LHCN-M2 (cell line): ENCODE measurements at places on chromosomes 1 and 21. TPM values are rescaled to one million over a fixed set of nuclear protein-coding genes. Genes with fewer than 3 reads are reported as not detected.

- DNase-seq, result peak; percentile 77
These were observed 701 bp downstream of the CEP170 start for GRCh38 chr1:243254233-243254926.

- DNase-seq, result peak; percentile 51
These were observed 45.1 kb upstream of the GUCA2A start for GRCh38 chr1:42209526-42210251.

DNA sequence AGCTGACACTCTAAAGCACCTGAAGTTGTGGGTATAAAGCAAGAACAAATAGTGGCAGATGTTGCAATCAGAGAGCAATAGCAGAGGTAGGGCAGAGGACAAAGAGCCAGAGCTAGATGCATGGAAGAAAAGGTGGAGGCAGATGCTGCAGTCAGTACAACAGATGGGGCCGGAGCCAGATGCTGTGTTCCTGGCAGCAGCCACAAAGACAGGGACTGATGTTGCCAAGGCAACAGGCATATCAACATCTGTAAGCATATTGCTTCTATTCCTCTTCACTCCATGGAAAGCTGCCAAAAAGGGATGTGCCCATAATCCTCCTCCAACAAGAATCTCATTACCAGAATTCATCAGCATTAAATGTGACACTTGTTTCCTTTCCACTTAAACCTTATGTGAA lies 108.0 kb downstream of the TNNI3K start:
- DNase-seq, result no peak

DNA sequence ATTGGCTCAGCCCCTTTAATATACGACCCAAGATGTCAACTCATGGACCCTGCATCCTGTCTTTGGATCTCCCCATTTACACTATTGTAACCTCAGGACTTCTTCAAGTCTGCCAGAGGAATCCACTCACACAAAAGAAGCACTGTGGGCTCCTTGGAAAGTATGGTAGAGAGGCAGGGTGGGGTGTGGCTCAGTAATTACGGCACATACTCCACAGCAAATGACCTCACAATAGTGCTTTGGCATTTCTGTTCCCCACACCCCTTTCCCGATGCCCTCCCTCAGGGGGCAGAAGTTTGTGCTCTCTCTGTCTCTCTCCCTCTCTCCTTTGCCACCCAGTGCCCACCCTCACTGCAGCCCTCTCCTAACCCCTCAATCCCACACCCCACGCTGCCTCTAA lies 27.8 kb upstream of the IFNAR2 start:
- no peak for DNase-seq

- no peak for DNase-seq
These were observed 23.7 kb upstream of the DISP1 start for GRCh38 chr1:222791006-222791710.

- no peak for DNase-seq
These were observed 123.9 kb downstream of the LHX4 start for GRCh38 chr1:180353945-180354344.

GRCh38 chr1:53250325-53250724 lies 12.0 kb upstream of the MAGOH start:
- no peak for DNase-seq

GRCh38 chr1:227929751-227930472 lies 17.8 kb downstream of the WNT9A start:
- no peak for DNase-seq

GRCh38 chr1:87179851-87180519 lies 148.7 kb upstream of the LMO4 start:
- no peak for DNase-seq

DNA sequence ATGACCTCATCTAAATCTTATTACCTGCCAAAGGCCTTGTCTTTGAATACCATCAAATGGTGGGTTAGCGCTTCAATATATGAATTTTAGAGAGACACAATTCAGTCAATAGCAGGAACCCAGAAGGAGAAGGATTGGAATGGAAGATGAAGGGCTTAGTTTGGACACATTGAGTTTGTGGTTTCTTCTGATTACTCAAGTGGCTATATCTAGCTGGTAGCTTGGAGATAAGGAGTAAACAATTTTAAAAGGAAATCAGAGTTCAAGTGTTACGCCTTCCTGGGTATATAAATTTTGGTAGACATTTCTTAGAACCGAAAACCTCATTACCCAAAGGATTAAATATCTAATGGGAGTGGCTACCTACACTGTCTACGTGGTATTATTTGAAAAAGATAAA lies 80.2 kb downstream of the RGS2 start:
- no peak for DNase-seq

- peak; percentile 78 for DNase-seq
These were observed 1.4 kb downstream of the B3GALNT2 start for GRCh38 chr1:235502601-235503402.

DNA sequence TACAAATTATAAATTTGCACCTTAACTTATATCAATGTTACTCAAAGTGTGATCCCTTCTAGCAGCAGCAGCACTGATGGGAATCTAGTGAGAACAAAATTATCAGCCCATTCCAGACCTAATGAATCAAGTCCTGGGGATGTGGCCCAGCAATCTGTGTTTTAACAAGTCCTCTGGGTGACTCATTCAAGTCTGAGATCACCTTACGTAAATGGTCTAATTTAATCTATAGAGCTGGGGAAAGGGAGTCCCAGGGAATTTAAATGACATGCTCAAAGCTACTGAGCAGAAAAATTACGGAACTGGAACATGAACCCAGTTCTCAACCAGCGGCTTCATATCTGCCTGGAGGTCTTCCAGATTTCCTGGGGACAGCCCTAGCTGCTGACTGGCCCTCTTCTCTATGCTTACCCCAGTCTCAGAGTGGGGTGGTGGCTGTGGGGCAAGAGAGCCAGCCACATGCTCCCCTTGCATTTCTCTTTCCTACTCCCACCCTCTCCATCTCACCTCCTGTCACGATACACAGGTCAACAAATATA lies 220.0 kb downstream of the TM2D1 start:
- no peak for DNase-seq

- peak; percentile 40 for DNase-seq
These were observed 111.7 kb upstream of the KCNJ6 start for GRCh38 chr21:38027901-38028498.

GRCh38 chr1:233390842-233391737 lies 63.6 kb downstream of the MAP3K21 start:
- DNase-seq, result no peak

DNA sequence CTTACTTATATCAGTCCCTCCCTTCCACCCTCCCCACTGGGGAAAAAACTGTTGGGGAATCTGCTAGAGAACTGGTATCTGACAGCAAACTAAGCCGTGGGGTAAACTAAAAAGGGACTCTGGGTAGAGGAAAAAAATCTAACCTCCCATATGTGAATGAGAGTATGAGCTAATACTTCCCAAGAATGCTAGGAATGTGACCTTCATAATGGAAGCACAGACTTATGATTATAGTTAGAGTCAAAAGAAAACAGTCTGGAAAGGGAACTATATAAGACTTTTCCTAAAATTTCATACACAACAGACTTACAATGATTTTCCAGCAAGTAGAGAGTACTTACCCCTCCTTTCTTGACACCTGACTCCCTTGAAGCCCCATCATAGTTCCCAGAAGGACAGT lies 23.0 kb upstream of the RBBP5 start:
- DNase-seq, result peak; percentile 47

DNA sequence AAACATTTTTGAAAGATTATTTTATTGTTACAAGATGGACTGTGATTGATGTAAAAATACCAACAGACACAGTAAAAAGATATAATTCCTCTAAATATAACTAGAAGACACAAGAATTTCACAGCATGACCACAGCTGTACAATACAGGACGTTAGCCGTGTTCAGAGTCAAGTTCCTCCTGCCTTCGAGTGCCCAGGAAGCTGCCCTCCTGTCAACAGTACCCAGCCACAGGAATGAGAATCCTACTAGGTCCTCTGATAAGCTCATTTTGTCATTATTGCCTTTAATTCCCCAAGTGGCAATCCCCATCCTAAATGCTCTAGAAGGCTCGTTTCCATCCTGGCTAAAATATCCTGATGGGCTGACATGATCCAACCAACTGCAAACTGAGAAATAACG lies 16.4 kb upstream of the CAPN2 start:
- DNase-seq, result no peak

GRCh38 chr1:53498555-53499131 lies 39.4 kb downstream of the DMRTB1 start:
- peak; percentile 26 for DNase-seq

- no peak for DNase-seq
These were observed 51.3 kb downstream of the KCND3 start for GRCh38 chr1:111938123-111938522.

- no peak for DNase-seq
These were observed 476.5 kb upstream of the VAMP3 start for GRCh38 chr1:7294636-7295035.

DNA sequence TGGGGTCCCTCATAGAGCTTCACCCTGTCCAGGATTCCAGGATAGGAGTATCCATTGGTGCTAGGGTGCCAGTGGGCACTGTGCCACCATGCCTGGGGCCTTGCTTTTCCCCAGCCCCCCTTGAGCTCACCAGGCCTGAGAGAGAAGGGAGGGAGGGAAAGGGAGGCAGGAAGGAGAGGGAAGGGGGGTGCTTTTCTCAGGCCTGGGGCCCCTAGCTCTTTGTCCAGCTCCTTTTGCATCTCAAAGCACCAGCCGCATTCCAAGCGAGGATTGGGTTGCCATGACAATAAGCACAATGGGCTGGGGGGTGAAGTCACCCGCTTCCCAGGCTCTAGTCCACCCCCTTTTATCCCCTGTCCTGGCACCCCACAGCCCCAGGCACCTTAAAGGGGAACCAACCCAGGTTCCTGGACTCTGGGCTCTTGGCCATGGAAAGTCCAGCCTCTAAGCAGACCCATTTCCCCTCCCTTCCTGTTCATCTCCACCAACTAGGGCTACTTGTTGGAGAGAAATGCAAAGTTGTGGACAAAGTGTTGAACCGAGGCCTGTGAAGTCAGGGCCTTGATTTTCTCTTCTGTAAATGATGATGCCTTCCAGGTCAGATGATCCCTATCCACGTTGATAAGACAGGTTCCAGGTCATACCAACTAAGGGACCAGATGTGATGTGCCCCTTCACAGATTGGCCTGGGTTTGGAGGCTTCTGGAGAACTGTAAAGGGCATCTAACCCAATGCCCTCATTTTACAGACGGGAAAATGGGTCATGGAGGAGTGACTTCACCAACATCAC lies 11.4 kb downstream of the THBS3 start:
- DNase-seq, result no peak

DNA sequence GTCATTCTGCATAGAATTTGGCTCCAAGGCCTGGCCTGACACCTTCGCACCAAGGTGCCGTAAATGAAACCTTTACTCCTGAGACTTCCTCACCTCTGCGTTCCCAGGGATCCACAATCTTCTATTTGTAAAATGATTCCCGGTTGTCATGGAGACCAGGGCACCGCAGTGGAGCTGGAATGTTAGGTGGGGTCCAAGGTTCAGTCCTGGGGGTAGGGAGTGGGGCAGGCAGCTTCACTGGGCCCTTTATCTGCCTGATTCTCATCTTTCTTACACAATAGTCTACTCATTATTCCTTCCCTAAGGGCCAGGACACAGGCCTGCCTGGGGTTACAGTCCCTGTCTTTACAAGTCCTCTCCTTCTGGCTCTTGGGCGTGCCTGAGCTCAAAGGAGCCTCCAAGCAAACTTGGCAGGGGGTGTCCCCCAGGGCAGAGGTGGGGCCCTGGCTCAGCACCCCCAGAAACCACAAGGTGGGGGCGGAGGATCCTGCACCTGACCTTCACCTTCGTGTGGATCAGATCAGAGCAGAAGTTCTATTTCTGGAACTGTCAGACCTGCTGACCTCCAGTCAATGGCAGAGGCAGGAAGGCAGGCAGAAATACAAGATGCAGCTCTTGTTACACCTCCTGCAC lies 51.1 kb downstream of the RIPK4 start:
- DNase-seq, result no peak

GRCh38 chr1:64515427-64515826 lies 45.5 kb downstream of the CACHD1 start:
- DNase-seq, result no peak

DNA sequence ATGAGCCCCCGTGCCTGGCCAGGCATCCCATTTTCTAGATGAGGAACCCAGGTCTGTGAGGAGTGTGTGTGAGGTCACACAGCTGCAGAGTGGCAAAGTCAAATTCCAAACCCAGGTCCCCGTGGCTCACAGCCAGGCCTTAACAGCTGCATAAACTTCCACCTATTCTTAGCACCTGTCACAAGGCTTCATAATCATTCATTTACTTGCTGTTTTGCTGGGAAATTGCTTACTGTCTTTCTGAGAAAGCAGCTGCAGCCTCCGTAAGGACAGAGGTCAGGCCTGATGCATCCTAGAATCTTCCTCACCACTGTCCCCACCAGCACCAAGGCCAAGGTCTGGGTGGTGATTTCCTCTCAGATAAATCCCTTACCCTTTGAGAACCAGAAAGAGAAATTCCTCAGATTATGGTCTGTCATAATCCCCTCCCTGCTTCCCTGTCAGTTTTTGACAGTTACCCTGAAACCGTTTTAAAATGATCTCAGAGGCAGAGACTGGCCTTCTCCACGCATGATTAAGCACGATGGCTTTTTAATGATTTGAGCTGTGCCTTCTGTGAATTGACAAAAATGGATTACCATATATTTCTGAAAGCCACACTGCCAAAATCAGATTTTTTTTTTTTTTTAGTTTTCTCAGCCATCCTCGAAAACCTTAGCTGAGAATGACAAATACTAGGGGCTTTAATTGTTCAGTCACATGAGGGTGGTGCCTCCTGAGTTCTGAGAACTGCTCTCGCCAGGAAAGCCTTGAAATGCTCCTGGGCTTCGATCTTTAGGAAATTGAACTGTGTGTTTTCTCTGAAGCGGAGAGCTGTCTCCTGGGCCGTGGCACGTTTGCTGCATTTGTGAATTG lies 70.0 kb upstream of the SELENON start:
- DNase-seq, result peak; percentile 99

DNA sequence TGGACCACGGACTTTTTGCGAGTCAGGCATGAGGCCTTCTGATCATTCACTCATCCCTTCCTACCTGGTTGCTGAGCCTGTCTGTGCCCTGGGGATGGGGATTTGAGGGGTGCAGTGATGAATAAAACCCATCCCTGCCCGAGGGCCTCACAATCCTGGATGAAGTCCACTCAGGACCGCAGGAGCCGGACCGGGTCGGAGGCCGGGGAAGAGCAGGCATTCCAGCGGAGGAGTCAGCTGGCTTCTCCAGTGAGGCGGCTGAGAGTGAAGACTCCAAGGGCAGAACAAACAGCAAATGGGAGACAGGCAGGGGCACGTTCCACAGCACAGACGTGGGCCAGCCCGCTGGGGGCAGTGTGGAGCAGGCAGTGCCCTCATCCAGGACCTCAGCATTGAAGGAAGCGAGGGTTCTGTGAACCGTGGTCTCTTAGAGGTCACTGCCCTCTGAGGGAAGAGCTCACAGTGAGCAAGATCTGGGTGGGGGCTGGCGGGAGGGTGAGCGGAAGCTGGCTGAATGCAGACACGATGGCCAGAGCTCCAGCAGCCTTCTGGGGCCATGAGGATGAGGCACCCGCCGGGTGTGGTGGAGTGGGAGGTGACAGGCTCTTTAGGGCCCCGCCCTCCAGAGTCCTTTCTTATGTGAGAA lies 10.9 kb upstream of the LRRC3 start:
- DNase-seq, result no peak

GRCh38 chr1:243716906-243717305 lies 133.1 kb downstream of the AKT3 start:
- no peak for DNase-seq

KCNQ4 gene
- 0.06 and 0.63 TPM in 2 replicates for total RNA-seq

BMP8B gene
- 0.58 and 1.2 TPM in 2 replicates for total RNA-seq

TNFRSF9 gene
- total RNA-seq, result 0.06 TPM in 1 of 2 replicates, not detected in the other

KCNE2 gene
- not detected in 2 replicates for total RNA-seq

HMGN2 gene
- 653 and 722 TPM in 2 replicates for total RNA-seq

PTPRU gene
- 86.0 and 96.7 TPM in 2 replicates for total RNA-seq

LAD1 gene
- total RNA-seq, result 0.64 and 2.2 TPM in 2 replicates

RGSL1 gene
- total RNA-seq, result not detected in 2 replicates

C1QB gene
- not detected in 2 replicates for total RNA-seq

DCST1 gene
- not detected in 2 replicates for total RNA-seq

ALPL gene
- total RNA-seq, result 128 and 138 TPM in 2 replicates

B3GALNT2 gene
- total RNA-seq, result 30.3 and 31.1 TPM in 2 replicates

TRIM67 gene
- total RNA-seq, result not detected in 2 replicates
